ENCODE measurements at places on chromosomes 13 and 19.

GRCh38 chr13:97826421-97827012 is 127.0 kb upstream of the IPO5 start:
- DNase-seq: no peak

GRCh38 chr13:32121316-32121715 is 89.7 kb downstream of the FRY start:
- no peak for DNase-seq

DNA sequence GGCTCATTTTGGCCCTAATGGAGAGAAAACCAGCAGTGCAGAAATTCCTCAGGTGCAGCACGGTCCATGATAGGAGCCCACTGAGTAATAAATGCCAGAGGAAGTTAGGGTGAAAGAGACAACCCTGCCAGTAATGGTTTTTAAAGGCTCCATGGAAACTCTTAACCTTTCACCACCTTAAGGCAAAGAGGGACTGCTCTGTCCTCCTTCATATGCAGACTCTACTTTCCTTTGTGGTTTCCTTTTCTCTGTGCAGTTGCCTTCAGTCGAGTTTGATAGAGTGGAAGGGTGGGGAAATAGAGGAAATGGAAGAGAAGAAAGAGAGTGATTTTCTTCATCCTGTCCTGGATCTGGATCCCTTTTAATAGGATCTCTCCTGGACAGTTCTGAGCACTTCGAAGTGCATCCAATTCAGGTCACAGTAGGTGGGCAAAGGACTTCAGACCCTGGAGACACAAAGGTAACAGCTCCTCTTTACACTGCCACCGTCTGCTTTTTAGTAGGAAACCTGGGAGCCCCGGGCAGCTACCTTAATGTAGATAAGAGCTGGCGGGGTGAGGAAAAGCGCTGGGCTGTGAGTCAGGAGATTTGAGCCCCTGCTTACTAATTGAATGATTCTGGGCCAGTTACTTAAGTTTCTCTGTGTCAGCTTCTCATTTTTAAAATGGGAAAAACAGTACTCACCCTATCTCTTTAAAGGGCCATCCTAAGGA is 294.8 kb downstream of the KCNRG start:
- no peak for DNase-seq

- DNase-seq: peak; percentile 39
Measured at GRCh38 chr19:10501971-10502523, 1.1 kb downstream of the KEAP1 start.

GRCh38 chr13:51556740-51557139 is 27.5 kb upstream of the WDFY2 start:
- no peak for DNase-seq

- DNase-seq: no peak
Measured at GRCh38 chr13:41580345-41580744, 123.0 kb downstream of the RGCC start.

- DNase-seq: no peak
Measured at GRCh38 chr13:40801255-40802217, 12.1 kb downstream of the SLC25A15 start.

DNA sequence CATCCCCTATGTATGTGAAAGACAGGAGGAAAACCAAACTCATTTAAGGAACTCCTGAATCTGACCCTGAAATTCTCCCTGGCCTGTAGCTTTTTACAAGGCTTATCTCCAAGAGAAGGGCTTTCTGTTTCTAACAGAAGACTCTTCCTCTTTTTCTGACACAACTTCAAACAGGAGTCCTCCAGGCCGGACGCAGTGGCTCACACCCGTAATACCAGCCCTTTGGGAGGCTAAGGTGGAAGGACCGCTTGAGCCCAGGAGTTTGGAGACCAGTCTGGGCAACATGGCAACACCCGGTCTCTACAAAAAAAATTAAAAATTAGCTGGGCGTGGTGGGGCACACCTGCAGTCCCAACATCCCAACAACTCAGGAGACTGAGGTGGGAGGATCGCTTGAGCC is 41.9 kb downstream of the CARS2 start:
- no peak for DNase-seq

DNA sequence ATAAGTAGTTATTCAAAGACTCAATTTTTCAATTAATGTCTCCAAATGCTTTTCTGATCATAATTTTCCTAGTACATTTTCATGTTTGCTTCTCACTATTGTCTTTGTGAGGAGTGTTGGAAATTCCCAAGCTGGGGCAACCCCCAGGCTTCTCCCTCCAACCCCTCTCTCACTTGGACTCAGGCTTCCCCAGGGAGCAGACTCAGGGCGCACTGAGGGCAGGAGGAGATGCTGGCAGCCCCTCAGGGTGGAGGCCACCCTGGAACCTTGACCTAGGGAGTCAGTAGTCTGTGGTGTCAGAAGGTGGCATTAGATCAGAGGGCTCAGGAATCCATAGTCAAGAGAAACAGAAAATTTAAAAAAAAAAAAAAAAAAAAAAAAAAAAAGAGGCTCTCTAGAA is 86.5 kb upstream of the IRS2 start:
- DNase-seq: no peak

GRCh38 chr19:46226438-46226973 is 3.0 kb upstream of the IGFL1 start:
- DNase-seq: no peak

DNA sequence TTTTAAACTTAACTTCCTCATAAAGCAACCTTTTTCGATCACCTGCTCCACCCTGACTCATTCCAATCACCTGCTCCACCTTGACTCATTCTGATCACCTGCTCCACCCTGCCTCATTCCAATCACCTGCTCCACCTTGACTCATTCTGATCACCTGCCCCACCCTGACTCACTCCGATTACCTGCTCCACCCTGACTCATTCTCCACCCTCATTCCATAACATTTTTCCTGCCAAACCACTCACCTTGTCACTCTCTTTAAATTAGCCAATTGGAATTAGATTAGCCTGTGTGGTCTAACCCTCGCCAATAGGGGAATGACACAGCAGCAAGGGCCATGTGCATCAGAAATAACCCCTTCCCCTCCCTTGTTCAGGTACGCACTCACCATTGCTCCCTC is 31.9 kb upstream of the ZNF83 start:
- no peak for DNase-seq

DNA sequence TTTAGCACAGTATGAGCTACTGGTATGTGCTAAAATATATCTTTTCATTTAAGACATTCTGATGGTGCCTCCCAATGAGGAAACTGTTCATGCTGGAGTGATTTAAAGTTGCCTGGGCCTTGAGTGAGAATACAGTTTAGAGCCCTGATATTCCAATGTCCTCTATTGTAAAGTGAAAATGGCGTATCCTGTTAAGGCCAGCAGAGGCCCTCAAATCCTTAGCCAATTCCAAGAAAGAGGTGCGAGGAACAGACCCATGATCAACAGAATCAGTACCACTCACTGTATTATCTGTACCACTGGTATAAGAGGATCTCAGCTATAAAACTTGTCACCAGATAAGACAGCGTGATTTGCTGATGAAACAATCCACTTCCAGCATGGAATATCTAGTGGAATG is 273.1 kb upstream of the SLITRK5 start:
- DNase-seq: no peak

DNA sequence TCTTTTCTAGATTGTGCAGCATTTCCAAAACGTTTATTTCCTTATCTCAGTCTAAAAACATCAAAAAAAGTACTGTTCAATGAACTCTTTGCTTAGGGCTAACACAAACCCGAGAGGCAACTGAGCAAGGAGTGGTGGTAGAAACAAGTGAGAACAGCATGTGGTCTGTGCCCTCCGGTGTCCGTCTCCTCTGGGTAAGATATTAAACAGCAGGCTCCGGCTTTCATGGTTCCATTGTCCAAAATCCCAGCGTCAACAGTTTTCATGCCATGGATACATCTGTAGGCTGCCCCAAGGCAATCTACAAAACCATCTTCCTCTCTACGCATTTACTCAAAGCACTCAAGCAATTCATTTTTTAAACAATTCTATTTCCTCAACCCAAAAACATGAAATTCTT is 22.8 kb downstream of the DCLK1 start:
- DNase-seq: no peak

DNA sequence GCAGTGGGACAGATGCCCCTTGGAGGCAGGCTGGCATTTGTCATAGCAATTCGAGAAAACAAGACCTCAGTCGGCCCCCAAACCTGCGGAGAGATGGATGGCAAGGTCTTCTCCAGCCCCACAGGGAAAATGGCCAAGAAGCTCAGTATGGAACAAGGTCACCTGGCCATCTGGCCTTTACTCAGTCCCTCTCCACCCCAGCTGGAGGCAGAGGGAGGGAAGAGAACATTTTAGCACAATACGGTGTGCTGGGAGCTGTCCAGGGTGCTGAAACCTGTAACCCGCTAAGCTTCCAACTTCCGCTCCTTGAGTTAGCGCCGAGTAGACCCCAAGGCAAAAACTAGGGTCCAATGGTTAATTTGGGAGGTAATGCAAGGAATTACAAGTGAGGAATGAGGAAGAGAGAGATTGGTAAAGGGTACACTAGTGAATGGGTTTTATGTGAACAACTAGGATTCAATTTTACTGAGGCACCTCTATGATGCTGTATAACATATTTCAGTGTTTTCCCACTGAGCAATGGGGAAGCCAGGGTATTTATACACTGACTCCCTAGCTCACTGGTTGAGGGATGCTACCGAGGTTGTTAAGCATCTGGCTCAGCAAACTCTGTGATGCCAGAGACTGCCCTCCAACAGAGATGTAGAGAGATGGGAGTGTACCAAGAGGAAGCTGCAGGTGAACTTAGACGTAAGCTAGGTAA is 64.3 kb downstream of the CACNA1A start:
- peak; percentile 71 for DNase-seq

DNA sequence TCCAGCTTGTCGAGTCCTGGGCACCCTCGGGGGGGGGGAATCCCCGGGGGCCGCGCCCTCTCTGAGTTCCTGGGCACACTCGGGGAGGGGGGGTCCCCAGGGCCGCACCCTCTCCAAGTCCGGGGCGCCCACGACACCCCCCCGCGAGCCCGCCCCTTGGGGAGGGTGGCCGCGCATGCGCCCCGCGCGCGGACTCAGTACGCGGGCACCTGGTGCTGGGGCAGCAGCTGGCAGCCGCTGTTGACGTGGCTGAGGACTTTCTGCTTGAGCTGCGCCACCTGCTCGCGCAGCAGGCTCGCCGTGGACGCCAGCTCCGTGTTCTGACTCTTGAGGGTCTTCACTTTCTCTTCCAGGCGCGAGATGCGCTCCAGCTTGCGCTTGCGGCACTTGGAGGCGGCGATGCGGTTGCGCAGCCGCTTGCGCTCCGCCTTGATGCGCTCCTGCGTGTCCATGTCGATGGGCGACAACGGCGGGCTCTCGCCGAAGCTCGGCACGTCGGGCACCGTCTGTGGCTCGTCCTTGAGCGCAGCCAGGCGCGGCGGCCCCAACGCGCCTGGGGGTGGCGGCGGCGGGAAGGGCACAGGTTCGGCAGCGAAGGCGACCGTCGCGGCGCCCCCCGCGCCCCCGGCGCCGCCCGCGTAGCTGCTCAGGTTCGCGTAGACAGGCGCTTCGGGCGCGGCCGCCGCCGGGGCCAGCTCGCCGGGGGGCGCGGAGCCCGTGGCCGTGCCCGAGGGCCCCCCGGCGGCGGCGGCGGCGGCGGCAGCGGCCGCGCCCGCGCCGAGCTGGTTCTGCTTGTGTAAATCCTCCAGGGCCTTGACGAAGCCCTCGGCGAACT is 958 bp downstream of the JUND start:
- peak; percentile 80 for DNase-seq

- no peak for DNase-seq
Measured at GRCh38 chr19:13619203-13619632, 112.9 kb upstream of the CACNA1A start.

DNA sequence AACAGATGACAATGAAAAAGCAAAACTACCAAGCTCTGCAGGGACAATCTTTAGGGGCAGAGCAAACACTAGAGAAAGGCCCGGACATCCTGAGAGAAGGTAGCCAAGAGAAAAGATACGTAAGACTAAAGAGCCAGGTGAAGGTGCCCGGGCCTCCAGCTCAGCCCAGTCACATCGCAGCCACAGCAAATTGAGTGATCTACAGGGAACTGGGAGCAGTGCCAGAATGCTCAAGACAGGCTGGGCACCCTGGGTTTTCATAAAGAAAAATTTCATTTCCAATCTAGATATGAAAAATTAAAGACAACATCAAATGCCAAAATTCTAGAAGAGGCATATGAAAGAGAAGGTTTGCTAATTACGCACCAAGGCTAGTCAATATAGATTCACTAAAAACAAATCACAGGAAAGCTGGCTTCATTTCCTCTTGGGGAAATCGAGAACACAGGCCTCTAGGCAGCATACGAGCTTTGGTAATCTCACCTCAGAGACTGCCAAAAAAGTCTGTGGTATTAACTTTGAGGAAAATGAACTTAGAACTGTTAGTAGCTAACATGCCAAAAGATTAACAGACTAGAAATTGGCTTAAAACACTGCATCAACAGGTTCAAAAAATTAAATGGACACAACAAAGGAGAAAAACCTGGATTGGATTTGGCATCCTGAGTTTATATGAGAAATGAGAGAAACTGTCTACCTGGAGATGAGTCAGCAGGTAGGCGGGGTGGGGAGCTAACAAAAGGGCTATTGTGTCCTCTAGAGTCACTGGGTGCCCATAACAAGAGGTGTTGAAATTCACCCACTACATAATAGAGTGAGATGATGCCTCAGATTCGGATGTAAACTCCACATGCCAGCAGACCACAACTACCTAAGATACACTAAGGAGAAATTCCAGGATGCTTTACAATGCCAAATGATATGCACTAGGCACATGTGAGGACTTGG is 6.6 kb downstream of the ANKRD10 start:
- DNase-seq: no peak

DNA sequence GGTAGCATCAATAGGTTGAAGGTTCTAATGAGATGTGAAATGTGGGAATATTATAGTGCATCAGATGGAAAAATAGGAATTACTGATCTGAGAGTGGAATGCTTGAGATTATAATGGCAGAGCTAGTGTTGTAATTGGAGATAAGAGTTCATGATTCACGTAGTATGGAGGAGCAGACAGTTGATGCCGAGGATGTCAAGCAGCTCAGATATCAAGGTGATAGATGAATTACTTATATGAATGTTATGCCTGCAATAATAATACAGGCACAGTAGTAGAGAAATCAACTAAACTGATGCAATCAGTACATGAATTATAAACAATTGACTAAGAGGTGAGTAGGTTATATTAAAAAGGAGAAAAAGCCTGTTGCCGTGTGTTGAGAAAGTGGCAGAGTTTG is 793.2 kb upstream of the GPC6 start:
- DNase-seq: no peak

GRCh38 chr13:26348966-26349365 is 95.0 kb downstream of the CDK8 start:
- DNase-seq: no peak

Measured in activated naive CD4-positive, alpha-beta T cell treated with anti-CD3 and anti-CD28 coated beads, Interleukin-2, amount 10 ng/mL, durations not matched to agents 7 days and 5 days (primary cell).